GM04504 (cell line): ENCODE measurements at places on chromosomes 3 and 15.

DNA sequence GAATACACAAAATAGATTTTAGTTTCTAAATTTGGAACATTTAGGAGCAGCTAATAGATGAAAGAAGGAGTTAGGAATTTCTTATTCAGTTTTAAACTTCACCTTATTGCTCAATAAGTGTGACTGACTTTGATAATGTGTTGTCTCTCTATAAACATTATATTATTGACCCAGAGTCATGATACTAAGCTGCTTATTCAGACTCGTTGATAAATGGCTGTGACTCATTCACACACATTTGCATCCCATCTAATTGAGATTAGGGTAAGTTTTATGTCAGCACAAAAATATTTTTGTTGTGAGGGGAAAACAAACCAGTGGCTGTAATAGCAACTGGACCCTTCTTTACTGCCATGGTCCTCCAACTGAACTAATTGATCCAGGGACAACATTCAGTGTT lies 137.6 kb downstream of the GOLIM4 start:
- no peak for DNase-seq

DNA sequence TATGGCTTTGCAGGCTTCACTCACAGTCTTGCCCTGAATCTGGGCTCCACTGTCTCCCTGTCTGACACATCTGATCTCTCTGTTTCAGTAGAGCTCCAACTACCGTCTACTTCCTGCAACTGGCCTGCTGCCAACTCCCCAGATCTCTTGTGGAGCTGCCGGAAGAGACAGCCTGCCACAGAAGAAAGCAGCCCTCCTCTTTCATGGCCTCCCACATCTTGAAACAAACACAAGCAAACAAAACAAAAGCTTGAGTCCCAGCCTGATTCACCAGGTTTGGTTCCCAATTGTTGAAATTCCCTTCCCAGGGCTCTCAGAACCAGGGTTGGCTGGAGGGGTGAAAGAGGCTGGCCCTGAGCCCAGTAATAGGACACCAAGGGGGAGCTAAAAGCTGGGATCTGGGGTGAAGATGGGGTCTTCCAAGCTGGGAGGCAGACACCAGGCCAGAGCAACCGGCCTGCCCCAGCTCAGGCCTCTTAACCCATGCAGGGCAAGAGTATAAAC lies 55.3 kb upstream of the CA12 start:
- peak; percentile 60 for DNase-seq

GRCh38 chr3:150384296-150385212 lies 23.5 kb upstream of the TSC22D2 start:
- no peak for DNase-seq

- no peak for DNase-seq
Observed at GRCh38 chr3:32707026-32707370, 22.0 kb downstream of the CNOT10 start.

DNA sequence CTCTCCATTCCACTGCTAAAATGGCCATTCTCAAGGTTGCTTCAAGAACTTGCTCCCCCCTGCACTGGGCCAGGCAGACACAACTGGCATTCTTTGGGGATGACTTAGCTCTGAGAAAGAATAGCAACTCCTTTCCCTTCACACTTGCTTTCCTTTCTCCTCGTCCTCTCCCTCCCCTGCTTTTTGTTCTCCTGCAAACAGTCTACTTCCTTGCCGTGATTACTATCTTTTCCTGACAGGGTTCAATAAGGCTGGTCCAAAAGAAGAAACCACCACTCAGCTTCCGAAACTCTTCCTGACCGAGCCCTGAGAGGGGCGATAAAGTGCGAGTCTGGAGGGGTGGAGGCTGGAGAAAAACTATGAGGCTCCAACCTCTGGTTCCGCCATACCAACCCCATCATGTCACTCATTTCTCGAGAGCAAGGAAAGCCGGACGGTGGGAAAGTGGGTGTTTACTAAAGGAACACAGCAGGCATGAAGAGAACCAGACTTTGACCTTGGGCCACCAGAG lies 5.0 kb downstream of the AMOTL2 start:
- peak; percentile 21 for DNase-seq

DNA sequence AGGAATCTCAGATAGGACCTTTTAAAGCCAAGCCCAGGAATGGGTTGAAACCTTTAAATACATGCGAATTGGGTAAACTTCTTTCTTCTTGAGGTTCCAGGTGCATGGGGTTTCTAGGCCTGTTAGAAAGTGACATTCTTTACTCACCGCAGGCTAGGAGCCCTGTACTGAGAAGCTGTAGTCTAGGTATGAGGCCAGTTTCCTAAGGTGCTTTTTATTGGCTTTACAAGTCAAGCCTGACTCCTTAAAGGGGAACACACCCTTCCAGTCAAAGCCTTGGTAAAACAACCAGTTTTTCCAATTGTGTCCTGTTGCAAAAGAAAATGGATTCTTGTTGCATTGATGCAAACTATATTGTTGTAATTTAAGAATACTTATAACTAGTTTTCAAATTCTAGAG lies 76.1 kb upstream of the ATP11B start:
- DNase-seq = no peak

GRCh38 chr3:24323272-24323671 lies 171.4 kb downstream of the THRB start:
- DNase-seq = no peak

DNA sequence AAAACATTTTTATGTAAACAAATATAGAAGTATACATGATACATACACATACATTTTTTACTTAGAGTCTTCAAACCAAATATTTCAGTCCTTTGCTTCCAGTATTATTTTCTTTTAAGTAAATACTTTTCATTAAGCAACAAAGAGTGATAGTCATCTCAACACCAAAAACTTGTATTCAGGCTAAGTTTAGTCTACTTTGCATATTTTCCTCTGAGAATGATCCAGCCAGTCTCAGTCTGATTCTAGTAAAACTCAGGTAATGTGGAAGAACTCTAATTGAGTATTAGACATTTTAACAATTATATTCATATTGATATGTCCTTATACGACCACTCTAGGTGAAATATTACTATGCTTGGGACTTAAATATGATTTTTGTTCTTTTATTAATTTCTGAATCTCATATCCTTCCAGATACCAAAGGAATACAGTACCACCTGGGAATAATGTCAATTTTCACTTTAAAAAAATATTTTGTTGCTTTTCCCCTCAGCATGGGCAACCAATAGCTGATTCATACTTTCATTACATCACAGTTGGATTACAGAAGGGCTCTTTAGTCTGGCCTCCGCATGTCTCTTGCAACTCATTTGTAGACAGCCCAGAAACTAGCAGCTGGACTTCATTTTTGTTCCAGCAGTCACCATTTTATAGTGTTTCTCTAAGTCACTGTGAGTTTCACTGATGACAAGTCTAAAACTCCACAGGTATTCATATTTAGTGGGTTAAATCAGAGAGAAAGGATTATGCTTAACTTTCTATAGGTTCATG lies 390.4 kb downstream of the ZBTB20 start:
- DNase-seq = peak; percentile 67

GRCh38 chr15:22226034-22226790 lies 145.9 kb downstream of the OR4M2 start:
- DNase-seq = no peak

- DNase-seq = no peak
Observed at GRCh38 chr3:82222401-82222800, 461.0 kb upstream of the GBE1 start.

DNA sequence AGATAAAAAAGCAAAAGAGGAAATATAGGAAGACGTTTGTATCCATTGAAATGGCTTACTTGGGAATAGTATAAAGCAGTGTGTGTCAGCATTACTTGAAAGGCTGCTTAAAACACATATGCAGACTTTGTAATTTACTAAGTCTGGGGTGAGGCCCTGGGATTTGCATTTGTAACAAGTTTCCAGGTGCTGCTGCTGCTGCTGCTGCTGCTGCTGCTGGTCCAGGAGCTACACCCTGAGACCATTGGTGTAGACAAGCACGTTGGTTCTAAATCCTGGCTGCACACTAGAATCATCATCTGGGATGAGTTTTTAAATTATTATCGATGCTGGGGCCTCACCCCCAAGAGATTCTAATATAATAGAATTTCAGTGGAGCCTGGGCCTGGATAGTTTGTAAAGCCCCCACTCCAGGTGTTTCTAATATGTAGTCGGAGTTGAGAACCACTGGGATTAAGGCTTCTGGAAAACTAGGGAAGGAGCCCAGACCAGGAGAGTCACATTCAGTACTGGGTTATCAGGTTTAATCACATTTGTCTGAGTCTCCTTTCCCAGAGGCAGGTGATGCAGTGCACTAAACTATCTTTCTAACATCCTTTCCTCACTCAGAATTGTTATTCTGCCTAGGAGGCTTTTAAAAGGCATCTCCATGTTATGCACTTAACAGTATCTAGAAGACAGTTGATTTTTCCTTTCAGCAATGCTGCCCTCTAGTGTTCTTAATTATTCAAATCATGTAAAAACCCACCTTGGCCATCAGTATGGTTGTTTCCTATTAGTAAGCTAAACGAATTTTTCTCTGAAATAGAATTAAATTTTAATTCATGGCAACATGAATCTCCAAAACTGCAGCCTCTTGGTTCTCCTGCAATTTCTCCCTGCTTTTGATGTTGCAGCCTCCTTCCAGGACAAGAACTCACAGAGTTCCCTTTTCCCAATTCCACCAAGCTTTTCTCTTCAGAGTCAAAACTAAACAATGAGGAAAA lies 45.4 kb downstream of the SSR3 start:
- DNase-seq = no peak

GRCh38 chr3:8571256-8571655 lies 69.6 kb downstream of the LMCD1 start:
- no peak for DNase-seq

GRCh38 chr3:128434524-128434923 lies 32.2 kb downstream of the DNAJB8 start:
- DNase-seq = no peak

DNA sequence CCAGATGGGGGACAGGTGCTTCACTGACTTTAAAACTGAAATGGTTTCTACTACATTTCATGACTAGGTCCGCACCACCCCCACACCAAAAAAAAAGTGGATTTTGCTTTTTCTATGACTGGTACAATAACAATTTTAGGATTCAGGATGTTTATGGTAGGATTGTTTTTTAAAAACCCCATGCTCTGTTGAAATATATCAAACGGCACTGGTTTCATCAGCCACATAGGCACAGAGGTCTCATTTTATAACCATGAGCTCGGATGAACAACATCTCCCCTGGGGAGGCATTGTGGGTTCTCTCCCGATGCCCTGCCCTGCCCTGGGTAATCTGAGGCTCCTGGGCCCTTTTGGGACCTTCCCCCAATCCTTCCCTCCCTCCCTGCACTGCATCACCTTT lies 202.7 kb upstream of the KBTBD8 start:
- DNase-seq = no peak

GRCh38 chr15:41603941-41604911 lies 45.2 kb downstream of the TYRO3 start:
- peak; percentile 68 for DNase-seq

DNA sequence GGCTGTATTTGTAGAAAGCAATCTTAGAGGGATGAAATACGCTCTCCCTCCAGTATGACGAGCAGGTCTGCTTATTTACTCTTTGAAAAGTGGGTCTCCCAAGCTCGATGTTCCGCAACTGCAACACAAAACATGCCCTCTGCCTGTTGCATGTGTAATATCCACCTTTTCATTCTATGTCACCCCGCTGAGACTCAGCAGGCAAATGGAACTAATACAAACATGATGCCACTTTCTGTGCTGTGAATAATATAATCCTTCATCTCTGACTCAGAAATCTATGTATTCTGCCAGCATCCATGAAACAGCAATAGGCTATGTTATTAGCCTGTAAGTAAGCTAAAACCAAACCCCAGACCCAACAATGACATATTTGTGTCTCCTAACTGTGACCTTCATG lies 200.8 kb upstream of the TMCO5A start:
- DNase-seq = no peak

DNA sequence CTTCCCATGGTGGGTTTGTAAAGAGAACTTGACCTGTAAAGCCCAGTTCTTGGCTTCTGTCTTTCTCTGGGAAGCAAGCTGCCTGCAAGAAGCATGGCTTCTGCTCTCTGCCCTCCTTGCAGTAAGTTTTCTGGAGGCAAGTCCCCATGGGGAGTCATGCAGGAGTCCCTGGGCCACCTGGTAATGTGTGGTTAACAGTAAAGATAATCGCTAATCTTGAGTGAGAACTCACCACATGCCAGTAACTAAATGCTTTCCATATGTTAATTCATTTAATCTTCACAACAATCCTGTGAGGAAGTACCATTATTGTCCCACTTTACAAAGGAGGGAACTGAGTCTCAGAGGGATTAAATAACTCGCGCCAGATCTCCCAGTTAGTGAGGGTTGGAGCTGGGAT lies 4.2 kb downstream of the CAPN3 start:
- no peak for DNase-seq

GRCh38 chr3:102163039-102163817 lies 271.6 kb upstream of the ZPLD1 start:
- DNase-seq = no peak

GRCh38 chr3:58074997-58075396 lies 66.8 kb downstream of the FLNB start:
- no peak for DNase-seq

- no peak for DNase-seq
Observed at GRCh38 chr3:52982839-52983238, 63.0 kb downstream of the SFMBT1 start.

DNA sequence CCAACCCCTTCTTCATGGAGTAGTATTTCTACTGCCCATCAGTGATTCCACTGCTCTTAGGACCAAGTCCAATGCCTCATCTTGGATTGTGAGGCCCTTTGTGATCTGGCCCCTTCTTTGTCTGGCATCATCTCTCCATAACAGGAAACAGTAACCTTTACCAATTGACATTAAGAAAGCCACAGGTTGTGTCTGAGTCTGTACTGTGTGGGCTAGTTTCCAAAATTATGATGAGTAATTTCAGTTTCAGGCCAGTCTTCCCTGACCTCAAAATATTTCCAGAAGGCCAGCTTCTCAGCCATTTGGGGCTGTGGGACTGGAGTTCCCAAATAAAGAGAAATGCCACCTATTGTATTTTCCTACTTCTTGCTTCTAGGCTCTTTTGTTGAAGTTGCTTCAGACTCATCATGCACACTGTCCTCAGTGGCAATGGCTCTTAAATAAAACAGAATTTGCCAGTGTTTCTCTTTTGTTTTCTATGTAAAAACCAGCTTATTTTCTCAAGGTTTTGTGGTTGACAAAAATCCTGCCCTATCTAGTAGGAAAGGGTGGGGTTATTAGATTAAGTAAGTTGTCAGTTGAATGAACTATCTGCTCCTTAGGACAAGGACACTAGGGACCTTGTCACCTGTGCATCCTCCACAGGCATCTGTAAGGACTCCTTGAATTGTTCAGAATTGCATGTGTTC lies 47.0 kb upstream of the ACKR4 start:
- peak; percentile 55 for DNase-seq

GRCh38 chr3:94896994-94897393 lies 834.1 kb downstream of the NSUN3 start:
- DNase-seq = no peak

DNA sequence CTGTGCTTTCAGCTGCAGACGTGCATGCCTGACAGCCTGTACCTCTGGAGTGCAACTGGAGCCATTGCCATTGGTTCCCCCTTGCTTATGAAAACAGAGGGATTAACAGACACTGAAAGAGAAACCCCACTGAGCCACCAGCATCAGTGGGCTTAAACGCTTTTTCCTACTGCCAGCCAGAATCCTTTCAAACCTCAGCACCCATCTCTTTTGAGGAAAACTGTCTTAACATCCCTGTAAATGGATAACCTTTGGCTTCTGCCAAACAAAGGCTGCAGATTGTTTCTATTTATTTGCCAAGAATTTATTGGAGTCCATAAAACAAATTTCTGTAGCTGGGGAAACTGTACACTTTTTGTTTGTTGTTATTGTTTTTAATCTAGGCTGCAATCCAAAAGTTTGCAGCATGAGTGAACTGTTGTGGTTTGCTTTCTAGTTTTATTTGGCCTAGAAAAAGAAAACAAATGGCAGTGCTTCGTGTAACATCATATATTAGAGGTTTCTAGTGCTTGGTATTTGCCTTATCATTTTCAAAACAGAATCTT lies 369.2 kb upstream of the IL12A start:
- peak; percentile 70 for DNase-seq
